ENCODE measurements at places on chromosomes 4 and X.

DNA sequence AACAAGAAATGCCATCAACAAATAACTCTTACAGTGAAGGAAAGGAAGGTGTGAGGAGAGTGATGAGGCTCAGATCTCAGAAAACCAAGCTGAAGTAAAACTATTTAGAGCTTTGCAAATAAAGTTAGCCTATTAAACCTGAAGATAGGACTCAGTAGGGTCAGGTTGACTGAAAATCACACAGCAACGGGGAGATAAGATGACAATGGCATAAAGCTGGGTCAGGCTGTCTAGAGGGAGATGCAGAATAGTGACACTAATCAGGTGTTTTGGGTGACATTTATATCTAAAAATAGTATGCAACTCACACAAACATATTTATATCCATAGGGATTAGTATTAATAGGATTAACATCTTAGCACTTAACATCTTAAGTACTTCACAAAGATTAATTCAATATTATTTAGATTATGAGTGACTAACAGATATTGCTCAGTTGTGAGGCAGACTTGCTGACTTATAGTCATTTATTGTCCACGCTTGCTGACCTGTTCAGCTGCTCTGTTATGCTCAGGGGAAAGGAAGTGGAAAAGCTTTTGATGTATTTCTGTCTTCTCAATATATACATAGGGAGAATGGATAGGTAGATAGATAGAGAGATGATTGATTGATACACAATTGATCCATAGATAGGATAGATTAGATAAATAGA is 130.7 kb upstream of the GUCY1A1 start:
- DNase-seq, result no peak

DNA sequence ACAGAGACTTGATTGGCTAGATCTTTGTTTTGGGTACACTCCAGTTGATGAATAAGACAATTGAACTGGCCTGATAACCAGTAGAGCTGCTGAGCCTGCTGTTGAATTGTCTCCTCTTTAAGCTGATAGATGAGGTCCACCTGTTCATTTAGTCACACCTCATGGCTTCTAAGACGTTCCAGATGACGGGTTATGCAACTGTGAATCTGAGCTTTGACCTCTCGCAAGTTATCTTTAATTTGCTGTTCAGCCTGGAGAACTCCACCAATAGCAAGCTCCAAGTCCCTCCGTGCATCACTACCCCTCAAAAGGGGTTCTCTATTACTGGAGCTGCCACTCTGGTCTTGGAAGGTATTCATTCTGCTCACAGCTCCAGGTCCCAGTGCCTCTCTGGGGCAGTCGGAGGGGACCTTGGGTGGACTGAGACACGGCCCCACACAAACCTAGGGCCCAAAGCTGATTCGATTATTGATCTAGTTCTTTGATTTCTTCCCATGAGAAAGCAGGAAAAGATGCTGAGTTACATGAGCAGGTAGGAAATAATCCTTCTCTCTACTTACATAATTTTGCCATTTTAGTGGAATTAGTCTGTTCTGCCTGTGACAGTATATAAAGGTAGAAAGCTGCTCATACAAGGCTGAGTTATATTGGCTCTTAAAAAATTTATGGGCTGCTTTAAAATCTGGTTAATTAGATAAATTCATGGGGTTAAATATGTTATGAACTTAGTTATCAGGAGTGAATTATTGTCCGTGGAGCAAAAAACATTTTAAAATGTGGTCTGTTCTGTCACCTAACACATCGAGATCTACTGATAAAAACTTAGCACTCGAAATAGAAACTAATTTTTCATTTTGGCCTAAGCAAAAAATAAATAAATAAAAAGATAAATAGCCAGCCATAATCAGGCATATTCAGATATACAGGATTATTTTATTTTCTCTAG is 6.8 kb downstream of the MMAA start:
- DNase-seq, result no peak

- DNase-seq, result no peak
These were observed 82.5 kb downstream of the PJA1 start for GRCh38 chrX:69082753-69083150.

DNA sequence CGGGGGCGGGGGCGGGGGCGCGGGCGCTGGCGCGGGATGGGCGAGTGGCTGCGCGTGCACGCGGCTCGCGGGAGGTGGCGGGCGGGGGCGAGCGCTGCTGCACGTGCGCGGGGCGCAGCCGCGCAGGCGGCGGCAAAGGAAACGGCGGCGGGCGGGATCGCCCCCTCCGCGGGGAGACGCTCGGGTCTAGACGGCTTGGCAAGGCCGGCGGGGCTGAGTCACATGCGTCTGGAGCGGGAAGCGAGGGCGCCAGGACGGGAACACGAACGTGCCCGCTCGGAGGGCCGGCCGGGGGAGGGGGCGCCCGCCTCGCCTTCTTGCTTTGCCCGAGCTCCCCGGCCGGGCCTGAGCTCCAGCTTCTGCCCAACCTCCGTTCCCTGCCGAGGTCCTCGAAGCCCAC is 4.3 kb upstream of the HAUS7 start:
- DNase-seq, result peak; percentile 67

- DNase-seq, result no peak
These were observed 137.2 kb upstream of the WDR1 start for GRCh38 chr4:10253765-10254164.

DNA sequence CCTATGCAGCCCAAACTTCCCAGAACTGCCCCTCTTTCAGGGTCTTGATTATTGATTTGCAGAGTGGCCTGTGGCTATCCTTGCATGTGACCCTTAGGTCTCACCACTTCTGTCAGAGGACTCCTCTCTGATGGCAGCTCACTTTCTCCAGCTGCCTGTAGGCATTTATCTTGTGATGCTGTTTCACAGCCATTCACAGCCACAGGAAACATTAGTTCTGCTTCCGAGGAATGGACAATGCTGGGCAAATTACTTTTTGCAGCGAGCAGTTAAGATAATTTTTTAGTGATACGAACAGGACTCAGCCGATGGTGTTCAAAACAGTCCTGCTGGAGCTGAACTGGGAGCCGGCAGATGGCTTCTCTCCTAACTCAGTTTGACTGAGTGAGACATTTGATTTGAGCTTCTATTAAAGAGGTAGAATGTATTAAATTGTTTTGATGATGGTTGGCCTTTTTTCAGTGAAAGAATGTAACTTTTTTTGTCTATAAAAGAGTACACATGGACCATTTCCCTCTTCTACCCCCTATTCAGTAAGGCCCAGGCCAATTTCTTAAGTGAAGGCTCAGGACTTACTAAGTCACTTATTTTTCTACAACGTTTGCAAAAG is 58.4 kb upstream of the TMEM150C start:
- no peak for DNase-seq

GRCh38 chrX:53195401-53195800 is 29.6 kb downstream of the KDM5C start:
- DNase-seq, result no peak

DNA sequence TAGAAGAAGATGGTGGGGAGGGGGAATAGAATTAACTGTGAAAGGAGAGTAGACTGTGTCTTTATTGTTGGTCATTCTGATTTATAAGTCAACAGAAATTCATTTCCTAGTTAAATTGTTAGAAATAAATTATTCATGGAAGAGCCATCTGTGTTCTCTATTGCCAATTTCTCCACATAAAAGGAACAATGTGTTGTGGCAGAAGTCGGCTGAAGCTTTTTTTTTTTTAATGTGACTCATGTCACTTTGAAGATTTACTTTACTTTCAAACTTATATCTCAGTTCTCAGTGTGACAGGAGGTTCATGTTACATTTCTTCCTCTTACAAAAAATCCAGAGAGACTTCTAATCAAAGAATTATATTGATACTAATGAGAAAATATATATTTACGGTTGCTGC is 60.5 kb downstream of the CPE start:
- no peak for DNase-seq

GRCh38 chr4:175970072-175970471 is 95.6 kb upstream of the WDR17 start:
- no peak for DNase-seq

- DNase-seq, result no peak
These were observed 310.0 kb downstream of the PRR32 start for GRCh38 chrX:127129510-127129909.

- peak; percentile 70 for DNase-seq
These were observed 119.8 kb downstream of the NEK1 start for GRCh38 chr4:169492436-169493163.

All from AG20443 (cell line).